ENCODE measurements at places on chromosomes 2 and 18.

DNA sequence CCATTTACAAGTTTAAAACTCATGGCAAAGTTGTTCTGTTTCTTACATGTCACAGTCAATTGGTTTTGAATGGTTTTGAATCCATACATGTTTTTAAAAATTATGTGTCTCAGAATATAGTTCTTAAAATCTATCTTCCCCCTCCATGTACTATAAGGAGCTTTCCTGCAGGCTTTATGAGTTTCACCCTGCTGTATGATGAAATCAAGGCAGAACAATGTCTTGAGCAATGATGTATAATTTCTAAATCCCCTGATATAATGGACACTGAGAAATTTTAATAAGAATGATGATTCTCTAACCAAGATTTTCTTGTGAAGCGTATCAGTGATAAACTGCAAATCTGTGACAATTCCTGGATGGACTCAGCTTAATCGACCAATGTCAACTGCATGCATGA, 10.6 kb upstream of the ZNF516 start:
- DNase-seq = no peak

DNA sequence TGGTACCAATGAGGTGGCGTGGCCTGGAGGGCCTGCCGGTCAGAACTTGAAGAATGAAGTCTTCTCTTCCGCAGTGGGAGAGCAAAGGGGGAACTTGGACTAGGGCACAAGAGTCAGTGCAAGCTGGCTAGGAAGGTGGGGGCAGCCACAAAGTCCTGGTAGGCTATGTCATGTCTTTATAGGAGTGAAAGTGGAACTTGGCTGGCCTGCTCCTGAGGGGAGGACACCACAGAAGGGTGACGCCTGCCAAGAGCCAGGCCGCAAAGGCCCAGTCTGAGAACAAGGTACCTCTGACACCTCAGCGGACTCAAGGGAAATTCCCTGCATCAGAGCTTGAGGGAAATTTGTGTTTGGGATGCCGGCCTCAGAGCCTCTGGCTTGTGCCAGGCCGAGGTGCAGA, 32.2 kb upstream of the MAP3K20 start:
- DNase-seq = no peak

DNA sequence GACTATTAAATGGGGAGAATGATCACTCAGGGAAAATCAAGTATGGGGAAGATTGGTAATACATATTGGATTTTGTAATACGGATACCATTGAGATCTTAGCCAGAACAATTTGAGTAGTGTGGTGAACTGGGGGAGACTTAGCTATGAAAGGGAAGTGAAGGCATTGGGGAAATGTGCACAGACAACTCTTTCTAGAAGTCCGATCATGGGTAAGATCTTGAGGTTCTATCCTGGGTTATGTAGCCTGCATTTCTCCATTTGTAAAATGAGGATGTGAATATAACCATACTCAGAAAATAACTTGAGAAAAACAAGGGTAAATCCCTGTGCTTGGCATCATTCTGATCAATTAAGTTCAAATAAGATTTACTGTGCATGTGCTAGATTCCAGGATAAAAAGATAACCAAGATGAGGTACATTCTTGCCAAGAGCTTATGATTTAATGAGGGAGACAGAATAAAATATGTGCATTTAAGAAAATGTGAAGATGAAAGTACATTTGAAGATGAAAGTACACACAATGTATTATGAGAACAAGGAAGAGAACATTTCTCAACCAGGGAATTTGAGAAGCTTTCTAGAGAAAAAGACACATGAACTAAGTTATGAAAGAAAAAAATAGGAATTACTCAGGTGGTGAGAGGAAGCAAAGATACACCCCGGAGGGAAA, 49.5 kb downstream of the SLC40A1 start:
- DNase-seq = no peak

DNA sequence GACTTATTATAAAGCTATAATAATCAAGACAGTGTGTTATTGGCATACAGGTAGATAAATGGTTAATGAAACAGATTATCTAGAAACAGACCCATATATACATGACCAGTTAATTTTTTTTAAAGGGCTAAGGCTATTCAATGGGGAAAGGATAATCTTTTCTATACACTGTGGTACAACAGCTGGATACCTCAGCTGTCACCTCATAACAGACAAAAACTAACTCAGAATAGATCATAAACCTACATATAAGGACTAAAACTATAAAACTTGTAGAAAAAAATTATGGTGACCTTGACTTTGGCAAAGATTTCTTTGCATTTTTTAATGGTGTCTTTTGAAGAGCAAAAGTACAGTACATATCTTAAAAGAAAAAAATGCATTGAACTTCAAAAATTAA, 30.2 kb downstream of the MAP3K2 start:
- DNase-seq = no peak
